AG09319 (cell line): ENCODE measurements at places on chromosomes 5 and 9.

GRCh38 chr9:19552282-19553105, 143.7 kb downstream of the ACER2 start:
- DNase-seq: no peak

DNA sequence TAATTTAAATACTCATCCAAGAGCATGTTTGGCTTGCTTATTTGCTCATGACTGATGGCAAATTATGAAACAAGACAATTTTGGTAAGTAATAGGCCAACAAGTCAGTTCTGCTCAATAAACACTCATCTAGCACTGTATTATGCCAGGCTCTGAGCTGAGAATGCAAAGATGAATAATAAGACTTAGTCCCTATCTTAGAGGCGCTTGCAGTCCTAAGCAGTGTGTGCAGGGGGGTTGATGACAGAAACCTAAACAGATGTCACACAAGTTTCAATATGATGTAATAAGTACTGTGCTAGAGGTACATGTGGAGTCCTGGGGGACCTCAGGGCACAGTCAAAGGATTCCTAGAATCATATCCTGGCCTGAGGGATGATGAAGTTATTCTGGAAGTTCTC, 287.6 kb upstream of the ADRA1B start:
- DNase-seq: no peak

DNA sequence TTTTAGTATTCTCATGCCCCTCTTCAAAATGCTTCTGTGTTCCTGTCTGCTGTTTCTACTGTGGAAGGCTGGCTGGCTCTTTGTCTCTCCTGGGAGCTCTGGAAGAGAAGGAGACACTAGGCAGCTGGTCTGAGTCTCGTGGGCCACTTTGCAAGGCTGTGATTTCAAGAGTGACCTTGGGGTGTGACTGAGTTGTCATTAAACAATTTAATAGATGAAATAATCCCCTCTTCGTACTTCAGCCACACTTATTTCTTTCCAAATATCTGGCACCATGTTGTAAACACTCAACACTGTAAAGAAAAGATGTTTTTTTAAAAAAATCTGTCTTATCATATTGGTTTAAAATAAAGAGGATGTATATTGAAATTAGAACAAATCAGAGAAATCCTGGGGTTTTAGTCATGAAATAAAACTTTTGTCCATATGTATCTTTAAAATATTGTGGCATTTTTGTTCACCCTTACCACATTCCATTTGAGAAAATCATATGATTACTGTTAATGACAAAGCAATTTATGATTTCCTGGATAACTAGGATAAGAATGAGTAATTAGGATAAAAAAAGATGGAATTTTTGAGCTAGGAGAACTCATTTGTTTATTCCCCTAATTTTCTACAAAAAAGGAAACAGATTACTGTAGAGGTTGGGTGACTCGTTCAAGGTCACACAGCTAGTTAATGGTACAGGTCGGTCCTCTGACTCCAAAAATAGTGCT, 200.8 kb downstream of the MAT2B start:
- no peak for DNase-seq

GRCh38 chr5:137651022-137651421, 84.9 kb downstream of the KLHL3 start:
- DNase-seq: no peak

DNA sequence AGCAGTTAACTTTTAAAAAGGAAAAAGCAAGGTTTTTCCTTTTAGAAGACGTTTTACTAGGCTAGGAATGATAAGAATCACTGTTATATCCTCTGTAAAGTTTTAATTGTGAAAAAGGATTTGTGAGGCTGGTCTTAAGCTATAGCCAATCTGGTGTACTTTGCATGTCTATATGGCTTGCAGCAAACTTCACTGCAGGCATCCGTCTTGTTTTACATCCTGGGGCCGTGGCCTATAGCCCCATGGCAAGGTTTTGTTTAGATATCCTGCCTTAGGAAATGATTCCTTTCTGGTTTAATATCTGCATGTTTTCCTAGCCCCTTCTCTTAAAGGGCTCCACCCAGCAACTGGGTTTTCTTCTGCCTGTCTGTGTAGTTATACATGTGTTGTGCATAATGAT, 272.8 kb downstream of the ICE1 start:
- no peak for DNase-seq

- no peak for DNase-seq
These were observed 12.6 kb downstream of the RCL1 start for GRCh38 chr9:4805191-4805918.

DNA sequence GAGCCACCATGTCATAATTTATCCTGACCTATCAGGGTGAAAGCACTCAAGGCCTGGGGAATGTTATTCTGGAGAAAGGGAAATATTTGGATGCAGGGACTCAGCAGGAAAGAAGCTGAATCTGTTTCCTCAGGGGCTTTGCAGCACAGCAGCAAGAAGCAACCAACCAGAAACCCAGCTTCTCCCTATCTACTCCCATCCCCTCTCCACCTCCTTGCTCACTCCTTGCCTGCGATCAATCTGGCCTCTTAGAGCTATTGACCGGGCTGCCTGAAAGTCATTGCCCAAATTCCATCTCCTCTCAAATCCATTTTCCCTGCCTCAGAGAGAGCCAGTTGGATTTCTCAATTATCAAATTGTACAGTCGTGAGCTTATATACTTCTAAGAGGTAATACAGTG, 542.0 kb upstream of the TRPC7 start:
- DNase-seq: no peak

- DNase-seq: no peak
These were observed 8.0 kb downstream of the GAPT start for GRCh38 chr5:58499231-58499630.
